Stimulated activated CD8-positive, alpha-beta memory T cell treated with anti-CD3 and anti-CD28 coated beads, Interleukin-7, amount 100 ng/mL, for 1 hour (primary cell): ENCODE measurements at places on chromosomes 6 and 20.

DNA sequence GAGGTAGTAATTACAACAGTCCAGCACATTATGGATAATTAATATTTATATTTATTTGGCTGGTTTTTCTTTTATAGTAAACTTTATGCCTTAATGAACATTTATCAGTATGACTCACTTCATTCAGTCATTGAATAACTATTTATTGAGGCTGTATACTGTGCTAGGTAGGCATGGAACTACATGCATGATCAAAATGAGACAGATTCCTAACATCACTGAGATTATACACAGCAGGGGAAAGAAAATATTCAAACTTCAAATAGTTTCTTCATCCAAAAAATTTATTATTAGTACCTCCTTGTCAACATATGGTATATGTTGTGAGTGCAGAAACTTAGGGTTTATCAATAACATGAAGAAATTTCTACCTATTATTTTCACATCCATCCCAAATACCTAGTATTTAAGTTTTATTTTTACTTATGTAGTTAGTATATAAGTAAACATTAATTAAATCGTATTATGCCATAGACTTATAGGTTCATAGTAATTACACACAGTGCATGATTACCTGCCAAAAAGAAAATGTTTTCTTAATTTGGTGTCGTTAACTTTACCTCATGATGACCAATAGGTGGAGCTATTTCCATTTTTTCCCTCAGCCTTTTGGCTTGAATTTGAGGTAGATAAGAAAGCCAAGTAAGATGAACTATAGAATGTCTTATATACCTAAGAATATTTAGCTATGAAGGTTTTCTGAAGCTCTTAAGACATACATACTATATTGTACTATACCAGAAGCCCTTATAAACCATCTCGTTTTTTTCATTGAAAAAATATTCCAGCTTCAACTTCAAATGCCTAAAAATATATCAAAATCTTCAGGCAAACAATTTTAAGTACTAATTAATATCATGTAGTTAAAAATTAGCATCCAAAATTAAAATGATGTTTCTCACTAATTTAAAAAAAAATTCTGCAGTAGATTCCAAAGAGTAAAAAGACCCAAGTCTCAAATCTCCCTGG, 12.5 kb upstream of the TMEM30A start:
- DNase-seq, result no peak

- no peak for DNase-seq
These were observed 69.6 kb downstream of the DNAH8 start for GRCh38 chr6:38784506-38785235.

- no peak for DNase-seq
These were observed 598 bp downstream of the HLA-B start for GRCh38 chr6:31356216-31356945.

DNA sequence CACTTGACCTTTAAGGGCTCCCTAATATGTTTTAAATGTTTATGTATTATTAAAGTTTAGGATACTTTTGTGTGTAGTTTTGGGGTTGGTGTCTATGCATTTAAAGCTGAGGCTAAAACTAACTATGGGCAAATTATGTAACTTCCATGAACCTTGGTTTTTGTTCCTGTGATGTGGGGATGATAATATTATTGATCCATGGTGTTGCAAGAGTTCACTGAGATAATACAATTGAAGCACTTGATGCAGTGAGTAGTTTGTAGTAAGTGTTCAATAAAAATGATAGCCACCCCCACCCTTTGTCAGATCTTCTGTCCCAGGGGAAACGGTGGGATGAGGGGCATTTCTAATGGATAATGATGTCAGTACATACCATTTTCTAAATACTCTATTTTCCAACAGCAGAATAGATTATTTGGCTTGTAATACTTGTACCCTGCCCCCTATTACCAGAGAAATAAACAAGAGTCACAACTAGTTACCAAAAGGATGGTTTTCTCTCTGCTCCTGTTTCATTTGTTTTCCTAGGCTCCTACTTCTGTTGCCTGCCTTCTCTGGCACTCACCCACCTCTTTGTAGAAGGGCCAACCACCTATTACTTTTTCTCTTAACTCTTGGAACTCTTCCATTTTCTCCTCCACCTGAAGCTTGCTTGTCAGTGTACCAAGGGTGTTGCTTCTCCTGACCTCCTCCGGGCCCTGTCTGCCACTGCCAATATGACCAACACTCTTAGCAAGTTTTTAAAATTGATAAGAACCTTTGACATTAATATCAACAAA, 97.9 kb downstream of the RCAN2 start:
- no peak for DNase-seq

- DNase-seq, result no peak
These were observed 4.6 kb downstream of the UCKL1 start for GRCh38 chr20:63951398-63952209.

DNA sequence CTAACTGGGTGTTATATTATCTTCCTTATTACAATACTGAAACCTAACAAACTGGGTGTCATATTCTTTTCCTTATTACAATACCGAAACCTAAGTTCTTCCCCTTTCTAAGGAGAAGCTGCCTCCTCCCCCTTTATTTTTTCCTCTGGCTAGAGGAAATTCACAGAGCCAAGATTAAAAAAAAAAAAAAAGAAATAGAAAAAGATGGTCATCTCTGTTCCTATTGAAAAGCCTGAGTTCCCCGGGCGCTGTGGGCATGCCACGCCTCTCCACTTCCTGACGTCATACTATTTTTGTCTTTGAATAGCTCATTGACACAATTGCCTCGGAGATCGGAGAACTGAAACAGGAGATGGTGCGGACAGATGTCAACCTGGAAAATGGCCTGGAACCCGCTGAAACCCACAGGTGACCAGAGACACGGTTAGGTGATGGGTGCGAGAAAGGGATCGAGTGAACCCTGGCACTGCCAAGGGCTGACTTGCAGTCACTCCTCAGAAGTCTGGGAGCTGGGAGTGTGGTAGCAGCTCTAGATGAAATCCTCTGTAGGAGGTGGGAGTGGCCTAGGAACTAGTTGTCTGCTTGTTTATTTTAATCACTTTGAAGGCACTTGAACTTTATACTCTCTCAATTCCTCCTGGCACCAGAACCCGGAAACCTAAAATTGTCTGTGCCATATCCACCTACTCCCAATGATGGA, 82.2 kb upstream of the NAA20 start:
- DNase-seq, result no peak
